ENCODE measurements at places on chromosomes 6 and 20. TPM values are rescaled to one million over a fixed set of nuclear protein-coding genes. Genes with fewer than 3 reads are reported as not detected.
A peak's percentile ranks its signal among the peaks of the same experiment; 100 is the strongest.

- no peak for DNase-seq
- H3K27me3 ChIP-seq: no peaks in the 10 kb centered on the region
- H3K4me1 ChIP-seq: no peaks in the 10 kb centered on the region
Measured at GRCh38 chr6:131014080-131014776, 48.8 kb downstream of the EPB41L2 start.

The CFAP206 gene
- 2.9 TPM for total RNA-seq

- H3K36me3 ChIP-seq: no peaks in the 10 kb centered on the region
- H3K27ac ChIP-seq: no peak overlapping the region
- no peak for DNase-seq
- no peaks in the 10 kb centered on the region for H3K4me1 ChIP-seq
Measured at GRCh38 chr6:161319231-161319630, 45.4 kb upstream of the AGPAT4 start.

GRCh38 chr20:43755851-43756250, 29.0 kb upstream of the GTSF1L start:
- DNase-seq: no peak
- H3K4me1 ChIP-seq: peaks cover 23% of the 10 kb centered on the region
- H3K36me3 ChIP-seq: no peaks in the 10 kb centered on the region
- H3K4me3 ChIP-seq: no peak overlapping the region

The MYT1 gene
- 0.18 TPM for total RNA-seq

DNA sequence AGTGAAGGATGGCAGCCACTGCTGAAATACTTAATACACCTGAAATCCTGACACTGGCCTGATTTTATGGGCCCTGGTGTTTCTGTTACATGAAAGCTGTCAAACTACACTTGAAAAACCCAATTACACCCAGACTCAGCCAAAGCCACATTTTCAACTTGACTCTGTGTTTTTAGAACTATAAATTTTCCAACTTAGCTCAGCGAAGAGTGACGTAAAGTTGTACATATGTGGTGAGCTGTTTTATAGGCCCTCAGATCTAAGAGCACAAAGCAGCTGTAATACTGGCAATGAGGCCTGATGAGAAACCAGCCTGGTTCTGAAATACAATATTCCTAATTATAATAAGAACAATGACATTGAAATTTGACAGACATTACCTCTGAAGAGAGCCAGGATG, 18.6 kb downstream of the SCML4 start:
- H3K4me1 ChIP-seq: no peaks in the 10 kb centered on the region
- H3K36me3 ChIP-seq: no peaks in the 10 kb centered on the region
- no peak overlapping the region for H3K4me3 ChIP-seq

DNA sequence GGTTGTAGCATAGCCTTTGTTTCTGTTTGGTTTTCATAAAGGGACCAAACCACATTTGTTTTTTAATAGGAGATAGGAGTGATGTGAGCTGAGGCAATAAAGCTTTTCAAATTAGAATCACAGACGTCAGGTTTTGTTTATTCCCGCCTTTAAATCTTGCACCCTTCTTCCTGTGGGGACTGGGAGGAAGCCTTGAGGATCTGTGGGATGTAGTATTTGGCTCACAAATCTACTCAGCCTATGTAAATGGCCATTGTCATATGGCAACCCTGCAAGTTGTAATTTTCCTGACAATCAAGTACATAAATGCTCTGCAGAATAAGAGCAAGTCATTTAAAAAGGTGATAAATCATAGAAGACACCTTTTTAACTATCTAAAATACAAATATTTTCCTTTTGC, 110.4 kb downstream of the ADGRG6 start:
- H3K4me3 ChIP-seq: no peak overlapping the region
- H3K4me1 ChIP-seq: peaks cover 35% of the 10 kb centered on the region
- no peak for DNase-seq
- no peaks in the 10 kb centered on the region for H3K36me3 ChIP-seq
- H3K27ac ChIP-seq: peak overlapping the region; percentile 86

The MUCL3 gene
- total RNA-seq: not detected

DNA sequence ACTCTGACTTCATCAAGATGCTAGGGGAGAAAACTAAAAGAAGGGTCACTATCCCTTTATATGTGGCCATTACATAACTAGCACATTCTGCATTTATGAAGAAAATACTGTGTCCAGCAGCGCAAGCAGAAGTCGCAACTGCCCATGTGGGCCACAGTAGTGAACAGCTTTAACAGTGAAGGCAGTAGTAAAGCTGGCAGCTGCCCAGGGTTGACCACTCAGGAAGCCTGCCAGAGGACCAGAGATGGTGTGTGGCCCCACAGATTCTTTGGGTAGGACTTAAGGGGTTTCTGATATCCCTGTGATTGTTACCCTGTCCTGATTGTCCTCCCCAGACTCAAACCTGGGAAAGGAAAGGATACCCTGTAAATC, 88.3 kb upstream of the NT5E start:
- peaks cover 61% of the 10 kb centered on the region for H3K4me1 ChIP-seq
- H3K27ac ChIP-seq: peak overlapping the region; percentile 87

GRCh38 chr20:35954907-35955251, 577 bp upstream of the SCAND1 start:
- peak overlapping the region; percentile 98 for H3K27ac ChIP-seq
- peak overlapping the region; percentile 99 for H3K4me3 ChIP-seq
- H3K27me3 ChIP-seq: no peaks in the 10 kb centered on the region
- H3K4me1 ChIP-seq: peaks cover 28% of the 10 kb centered on the region
- H3K36me3 ChIP-seq: no peaks in the 10 kb centered on the region

GRCh38 chr20:37749620-37750403, 56.0 kb downstream of the CTNNBL1 start:
- no peak overlapping the region for H3K4me3 ChIP-seq
- H3K36me3 ChIP-seq: peaks cover 7% of the 10 kb centered on the region
- no peaks in the 10 kb centered on the region for H3K4me1 ChIP-seq
- no peaks in the 10 kb centered on the region for H3K27me3 ChIP-seq
- no peak for DNase-seq

The ASIP gene
- total RNA-seq: not detected

- no peak for DNase-seq
- no peak overlapping the region for H3K4me3 ChIP-seq
- H3K27me3 ChIP-seq: peaks cover 16% of the 10 kb centered on the region
- H3K27ac ChIP-seq: no peak overlapping the region
- no peaks in the 10 kb centered on the region for H3K4me1 ChIP-seq
Measured at GRCh38 chr20:891058-891705, 25.0 kb downstream of the ANGPT4 start.

GRCh38 chr20:24131684-24132083, 143.1 kb upstream of the GGTLC1 start:
- peak overlapping the region; percentile 25 for H3K4me3 ChIP-seq
- no peaks in the 10 kb centered on the region for H3K36me3 ChIP-seq
- H3K4me1 ChIP-seq: peaks cover 73% of the 10 kb centered on the region
- H3K27me3 ChIP-seq: no peaks in the 10 kb centered on the region

DNA sequence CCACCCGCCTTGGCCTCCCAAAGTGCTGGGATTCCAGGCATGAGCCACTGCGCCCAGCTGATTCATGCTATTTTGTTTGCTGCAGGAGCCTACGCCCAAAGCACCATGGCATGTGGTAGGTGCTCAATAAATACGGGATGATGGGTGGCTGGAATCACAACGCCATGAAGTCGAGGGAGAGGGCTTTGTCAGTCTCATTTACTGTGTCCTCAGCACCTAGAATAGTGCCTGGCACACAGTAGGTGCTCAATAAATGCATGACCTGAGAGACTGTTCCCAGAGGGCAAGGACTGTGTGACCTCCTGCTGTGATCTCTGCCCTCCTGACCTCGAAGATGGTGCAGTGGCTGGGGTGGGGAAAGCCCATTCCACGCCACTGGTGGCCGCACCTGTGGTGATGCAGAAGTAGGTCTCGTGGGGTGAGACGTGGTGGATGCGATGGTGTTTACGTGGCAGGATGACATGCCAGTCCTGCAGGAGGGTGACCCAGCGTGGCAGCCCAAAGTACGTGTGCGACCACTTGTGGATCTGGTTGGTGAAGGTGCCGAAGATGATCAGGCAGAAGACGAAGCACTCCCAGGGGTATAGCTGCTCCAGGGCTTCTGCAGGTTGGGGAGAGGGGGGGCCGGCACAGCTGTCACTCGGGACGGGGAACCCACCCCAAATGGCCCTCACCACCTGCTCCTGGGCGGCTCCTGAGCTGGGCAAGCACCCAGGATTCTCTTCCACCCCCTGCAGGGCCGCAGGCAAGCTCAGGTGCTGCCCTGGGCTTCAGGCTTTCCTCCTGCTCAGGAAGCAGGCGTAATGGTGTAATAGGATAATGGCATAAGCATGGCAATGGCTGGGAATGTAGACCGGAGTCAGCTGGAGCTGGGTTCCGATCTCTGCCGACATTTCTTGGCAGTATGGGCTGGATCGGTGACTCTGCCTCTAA, 14.9 kb upstream of the UBE2V1 start:
- peaks cover 12% of the 10 kb centered on the region for H3K4me1 ChIP-seq
- no peak overlapping the region for H3K4me3 ChIP-seq
- DNase-seq: no peak
- peaks cover 22% of the 10 kb centered on the region for H3K36me3 ChIP-seq

The PAX1 gene
- total RNA-seq: not detected

GRCh38 chr6:31965700-31966099, 6.2 kb downstream of the DXO start:
- peaks cover 8% of the 10 kb centered on the region for H3K36me3 ChIP-seq
- no peak for DNase-seq
- H3K4me3 ChIP-seq: no peak overlapping the region
- H3K27ac ChIP-seq: no peak overlapping the region

GRCh38 chr20:50513169-50514034, 3.2 kb downstream of the PTPN1 start:
- H3K27me3 ChIP-seq: no peaks in the 10 kb centered on the region
- peaks cover 41% of the 10 kb centered on the region for H3K4me1 ChIP-seq
- no peak for DNase-seq
- H3K4me3 ChIP-seq: peak overlapping the region; percentile 75
- H3K27ac ChIP-seq: no peak overlapping the region

GRCh38 chr6:159642481-159642880, 50.6 kb downstream of the SOD2 start:
- no peaks in the 10 kb centered on the region for H3K36me3 ChIP-seq
- H3K4me3 ChIP-seq: no peak overlapping the region
- DNase-seq: no peak
- no peaks in the 10 kb centered on the region for H3K4me1 ChIP-seq

The KAT14 gene
- total RNA-seq: 30.6 TPM

The DEF6 gene
- total RNA-seq: 27.0 TPM

The HRH3 gene
- not detected for total RNA-seq

The FRS3 gene
- total RNA-seq: 4.5 TPM

GRCh38 chr20:5171790-5172164, 45.0 kb downstream of the CDS2 start:
- no peak overlapping the region for H3K4me3 ChIP-seq
- no peaks in the 10 kb centered on the region for H3K27me3 ChIP-seq
- H3K27ac ChIP-seq: no peak overlapping the region
- H3K36me3 ChIP-seq: peaks cover 10% of the 10 kb centered on the region

DNA sequence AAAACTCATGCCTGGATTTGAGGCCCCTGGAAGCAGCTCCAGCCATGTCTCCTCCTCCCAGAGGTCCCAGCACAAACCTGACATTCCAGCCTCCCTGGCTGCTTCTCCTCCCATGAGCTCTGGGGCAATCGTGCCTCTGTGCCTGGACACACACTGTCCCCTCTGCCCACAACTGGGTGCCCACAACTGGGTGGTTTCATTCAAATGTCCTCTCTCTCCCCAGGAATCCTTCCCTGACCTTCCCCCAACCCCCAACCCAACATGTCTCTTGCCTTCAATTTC, 37.4 kb downstream of the NOL4L start:
- DNase-seq: no peak
- H3K27ac ChIP-seq: no peak overlapping the region
- no peaks in the 10 kb centered on the region for H3K36me3 ChIP-seq
- peaks cover 21% of the 10 kb centered on the region for H3K4me1 ChIP-seq

DNA sequence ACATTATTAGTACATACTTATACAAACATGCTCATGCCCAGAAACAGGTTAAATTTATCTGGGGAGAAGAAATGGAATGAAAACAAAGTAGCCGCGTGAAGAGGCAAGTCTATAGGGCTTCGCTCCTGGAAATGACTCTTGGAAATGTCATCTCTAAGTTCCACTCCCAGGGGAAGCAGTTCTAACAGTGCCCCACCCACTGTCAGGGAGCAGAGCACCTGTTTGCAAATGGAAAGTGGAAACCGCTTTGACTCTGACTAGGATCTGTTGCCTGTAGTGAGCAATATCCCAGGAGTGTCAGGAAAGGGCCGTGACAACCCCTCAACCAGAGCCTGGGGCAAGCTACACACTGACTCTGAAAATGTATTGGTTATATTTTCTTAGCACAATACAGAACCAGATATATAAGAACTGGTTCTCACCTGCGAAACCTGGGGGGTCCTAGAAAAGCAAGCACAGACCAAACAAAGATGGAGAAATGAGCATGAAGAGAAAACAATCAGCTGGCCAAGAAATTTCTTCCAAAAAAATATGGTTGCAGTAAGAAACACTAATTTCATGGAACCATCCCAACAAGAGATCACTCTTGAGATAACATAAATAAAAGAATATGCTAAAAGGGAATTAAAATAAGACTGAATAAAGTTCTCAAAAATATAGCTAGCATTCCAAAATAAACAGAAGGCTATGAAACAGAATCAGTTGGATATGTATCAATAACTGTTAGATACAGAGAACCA, 47.5 kb upstream of the CRISP1 start:
- H3K4me3 ChIP-seq: no peak overlapping the region
- H3K36me3 ChIP-seq: no peaks in the 10 kb centered on the region
- H3K4me1 ChIP-seq: no peaks in the 10 kb centered on the region
- DNase-seq: no peak
- H3K27me3 ChIP-seq: no peaks in the 10 kb centered on the region
- no peak overlapping the region for H3K27ac ChIP-seq

- H3K4me1 ChIP-seq: peaks cover 8% of the 10 kb centered on the region
- H3K36me3 ChIP-seq: no peaks in the 10 kb centered on the region
- no peak for DNase-seq
Measured at GRCh38 chr6:148747471-148748165, 788 bp downstream of the UST start.

The APMAP gene
- 96.6 TPM for total RNA-seq

DNA sequence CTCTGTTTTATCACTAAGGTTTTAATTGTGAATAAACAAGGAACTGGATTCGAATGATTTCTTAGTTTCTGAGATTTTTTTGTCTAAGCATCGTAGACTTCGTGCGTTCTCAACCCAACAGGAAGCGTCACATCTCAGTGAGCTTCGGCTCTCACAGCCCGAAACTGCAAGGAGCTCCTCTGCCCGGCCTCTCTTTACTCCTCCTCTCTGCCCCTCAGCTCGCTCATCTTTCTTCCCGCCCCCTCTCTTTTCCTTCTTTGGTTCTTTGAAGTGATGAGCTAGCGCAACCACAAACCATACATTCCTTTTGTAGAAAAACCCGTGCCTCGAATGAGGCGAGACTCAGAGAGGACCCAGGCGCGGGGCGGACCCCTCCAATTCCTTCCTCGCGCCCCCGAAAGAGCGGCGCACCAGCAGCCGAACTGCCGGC, 480 bp upstream of the NT5E start:
- H3K4me3 ChIP-seq: peak overlapping the region; percentile 94
- no peaks in the 10 kb centered on the region for H3K27me3 ChIP-seq
- H3K4me1 ChIP-seq: peaks cover 45% of the 10 kb centered on the region
- H3K36me3 ChIP-seq: 0 out of 2 replicates have a peak, but pooled peaks cover 5% of the 10 kb centered on the region
- peak overlapping the region; percentile 74 for H3K27ac ChIP-seq
- peak; percentile 34 for DNase-seq

- H3K27ac ChIP-seq: no peak overlapping the region
- H3K4me3 ChIP-seq: no peak overlapping the region
- H3K4me1 ChIP-seq: no peaks in the 10 kb centered on the region
- no peak for DNase-seq
Measured at GRCh38 chr6:37956711-37957275, 137.3 kb downstream of the ZFAND3 start.

- no peaks in the 10 kb centered on the region for H3K27me3 ChIP-seq
- no peak overlapping the region for H3K4me3 ChIP-seq
- H3K27ac ChIP-seq: no peak overlapping the region
- H3K4me1 ChIP-seq: no peaks in the 10 kb centered on the region
- no peak for DNase-seq
Measured at GRCh38 chr20:54234991-54235390, 27.1 kb downstream of the PFDN4 start.

The BMP7 gene
- total RNA-seq: 0.13 TPM
